ENCODE measurements at places on chromosomes 4 and X. TPM values are rescaled to one million over a fixed set of nuclear protein-coding genes. Genes with fewer than 3 reads are reported as not detected.

GRCh38 chr4:150297861-150298474, 219.7 kb downstream of the DCLK2 start:
- peak; percentile 70 for DNase-seq
- no peak overlapping the region for H3K4me3 ChIP-seq
- H3K27ac ChIP-seq, result no peak overlapping the region
- no peaks in the 10 kb centered on the region for H3K4me1 ChIP-seq

GRCh38 chr4:54226404-54227255, 2.5 kb upstream of the PDGFRA start:
- H3K4me3 ChIP-seq, result peak overlapping the region; percentile 84
- no peak overlapping the region for H3K27ac ChIP-seq
- peak; percentile 85 for DNase-seq
- H3K36me3 ChIP-seq, result no peaks in the 10 kb centered on the region
- peaks cover 100% of the 10 kb centered on the region for H3K27me3 ChIP-seq
- peaks cover 12% of the 10 kb centered on the region for H3K4me1 ChIP-seq

DNA sequence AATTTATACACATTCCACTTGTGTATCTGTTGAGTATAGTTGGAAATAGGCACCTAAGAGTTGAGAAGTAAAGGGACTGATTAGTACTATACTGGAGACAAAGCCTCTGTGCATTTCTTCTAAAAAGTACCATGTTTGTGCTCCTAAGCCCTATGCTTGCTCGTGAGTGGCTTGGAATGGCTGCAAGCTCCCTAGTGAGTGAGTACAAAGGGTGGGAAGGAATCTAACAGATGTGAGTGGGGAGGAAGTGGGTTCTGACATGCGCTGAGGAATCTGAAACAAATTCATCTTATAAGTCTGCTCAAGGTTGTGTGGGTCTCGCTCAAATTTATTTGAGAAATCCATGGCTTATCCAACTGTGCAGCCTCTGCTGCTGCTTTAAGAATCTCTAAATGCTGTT, 13.3 kb downstream of the SPCS3 start:
- no peak for DNase-seq
- H3K27ac ChIP-seq, result no peak overlapping the region
- no peaks in the 10 kb centered on the region for H3K4me1 ChIP-seq
- no peaks in the 10 kb centered on the region for H3K27me3 ChIP-seq
- H3K4me3 ChIP-seq, result no peak overlapping the region

DNA sequence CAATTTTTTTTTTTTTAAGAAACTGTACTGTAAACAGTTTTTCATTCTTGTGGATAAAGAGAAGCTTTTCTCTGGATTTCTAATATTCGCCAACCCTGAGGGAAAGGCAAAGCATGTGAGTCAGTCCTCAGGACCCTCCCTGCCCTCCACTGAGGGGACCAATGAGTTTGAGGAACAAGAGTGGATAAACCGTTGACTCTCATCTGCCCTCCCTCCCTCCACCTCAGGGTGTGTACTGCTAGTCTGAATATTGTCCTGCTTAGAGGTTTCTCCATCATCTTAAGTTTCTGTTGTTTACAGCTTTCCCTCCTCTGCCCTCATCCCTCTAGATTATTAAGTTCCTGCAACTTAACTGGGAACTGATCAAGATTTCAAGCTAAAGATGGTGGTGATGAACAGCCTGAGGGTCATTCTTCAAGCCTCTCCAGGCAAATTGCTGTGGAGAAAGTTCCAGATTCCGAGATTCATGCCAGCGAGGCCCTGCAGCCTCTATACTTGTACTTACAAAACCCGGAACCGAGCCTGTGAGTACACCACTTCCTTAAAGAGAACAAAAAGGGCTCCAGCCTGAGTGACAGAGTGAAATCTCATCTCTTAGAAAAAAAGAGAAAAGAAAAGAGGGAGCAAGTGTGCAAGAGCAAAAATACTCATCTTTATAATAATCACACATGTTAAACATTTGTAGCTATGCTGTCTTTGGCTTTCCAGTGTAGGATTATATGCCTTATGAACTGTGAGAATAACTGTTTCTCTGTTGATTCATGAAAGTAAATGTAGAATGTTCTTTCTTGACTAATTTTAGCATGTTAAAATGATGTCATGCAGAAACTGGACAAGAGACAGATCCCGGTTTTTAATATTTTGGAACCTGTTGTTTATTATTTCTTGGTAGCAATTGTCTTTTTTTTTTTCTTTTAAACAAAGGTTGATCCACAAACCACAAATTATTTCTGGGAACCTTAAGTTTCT, 11.9 kb downstream of the CA5B start:
- peaks cover 13% of the 10 kb centered on the region for H3K36me3 ChIP-seq
- H3K4me3 ChIP-seq, result no peak overlapping the region
- no peaks in the 10 kb centered on the region for H3K4me1 ChIP-seq

DNA sequence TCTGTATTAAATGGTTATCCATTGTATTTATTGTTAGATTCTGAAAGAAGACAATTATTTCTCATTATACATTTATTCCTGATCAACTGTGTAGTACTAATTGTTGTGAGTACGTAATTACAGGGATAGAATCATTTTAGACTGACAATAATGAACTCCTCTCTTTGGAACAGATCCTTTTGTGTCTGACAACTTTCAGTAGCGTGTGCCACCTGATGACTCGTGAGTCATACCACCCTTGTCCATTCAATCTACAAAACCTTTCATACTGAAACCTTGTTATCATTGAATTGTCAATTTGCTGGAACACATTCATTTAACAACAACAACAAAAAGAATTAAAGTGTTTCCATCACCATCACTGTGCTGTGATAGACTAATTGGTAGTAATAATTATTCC, 602.7 kb upstream of the PCDH7 start:
- no peak for DNase-seq
- H3K4me1 ChIP-seq, result no peaks in the 10 kb centered on the region
- H3K4me3 ChIP-seq, result no peak overlapping the region
- no peaks in the 10 kb centered on the region for H3K36me3 ChIP-seq
- H3K27ac ChIP-seq, result no peak overlapping the region

GRCh38 chr4:146063143-146063542, 112.4 kb upstream of the LSM6 start:
- no peaks in the 10 kb centered on the region for H3K27me3 ChIP-seq
- no peaks in the 10 kb centered on the region for H3K36me3 ChIP-seq
- H3K27ac ChIP-seq, result no peak overlapping the region

DNA sequence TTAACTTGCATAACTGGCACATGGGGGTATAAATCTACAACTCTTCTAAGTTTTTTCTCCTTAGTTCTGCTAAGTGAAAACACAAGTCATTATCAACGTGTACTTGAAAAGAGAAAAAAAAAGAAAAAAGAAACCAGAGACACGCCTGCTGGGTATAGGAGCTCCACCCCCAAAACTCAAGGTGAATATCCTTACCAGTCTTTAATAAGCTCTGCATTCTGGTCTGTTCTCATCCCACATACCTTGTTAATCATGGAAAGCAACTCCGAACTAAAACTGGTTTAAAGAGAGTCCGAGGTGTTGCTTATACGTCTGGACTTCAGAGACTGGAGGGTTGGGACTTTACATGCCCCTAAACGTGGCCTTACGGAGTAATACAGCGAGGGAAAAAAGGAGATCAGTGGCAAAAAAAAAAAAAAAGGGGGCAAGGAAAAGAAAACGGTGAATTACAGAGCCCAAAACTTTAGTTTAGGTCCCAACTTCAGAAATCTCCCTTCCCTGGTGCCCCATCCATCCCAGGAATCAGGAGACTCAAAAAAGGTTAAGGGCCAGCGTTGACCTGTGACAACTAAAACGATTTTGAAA, 1.0 kb downstream of the PGRMC2 start:
- H3K36me3 ChIP-seq, result peaks cover 27% of the 10 kb centered on the region
- H3K4me3 ChIP-seq, result peak overlapping the region; percentile 96
- H3K27ac ChIP-seq, result peak overlapping the region; percentile 97
- H3K4me1 ChIP-seq, result peaks cover 3% of the 10 kb centered on the region
- DNase-seq, result no peak
- no peaks in the 10 kb centered on the region for H3K27me3 ChIP-seq

HTRA3 gene
- total RNA-seq, result 4.4 TPM

- no peaks in the 10 kb centered on the region for H3K27me3 ChIP-seq
- no peak overlapping the region for H3K4me3 ChIP-seq
- H3K4me1 ChIP-seq, result no peaks in the 10 kb centered on the region
- DNase-seq, result no peak
Observed at GRCh38 chr4:80655662-80656061, 320.1 kb downstream of the CFAP299 start.

GRCh38 chr4:48064349-48064748, 47.8 kb downstream of the NIPAL1 start:
- no peak overlapping the region for H3K27ac ChIP-seq
- H3K27me3 ChIP-seq, result no peaks in the 10 kb centered on the region
- H3K4me3 ChIP-seq, result no peak overlapping the region
- DNase-seq, result no peak
- no peaks in the 10 kb centered on the region for H3K4me1 ChIP-seq
- H3K36me3 ChIP-seq, result no peaks in the 10 kb centered on the region

GRCh38 chr4:159052315-159052714, 50.6 kb upstream of the RAPGEF2 start:
- no peak overlapping the region for H3K4me3 ChIP-seq
- no peak for DNase-seq
- H3K36me3 ChIP-seq, result no peaks in the 10 kb centered on the region
- H3K27ac ChIP-seq, result no peak overlapping the region

IL9R gene
- not detected for total RNA-seq

- no peaks in the 10 kb centered on the region for H3K4me1 ChIP-seq
- H3K4me3 ChIP-seq, result no peak overlapping the region
- H3K27me3 ChIP-seq, result no peaks in the 10 kb centered on the region
- H3K27ac ChIP-seq, result no peak overlapping the region
- DNase-seq, result no peak
Observed at GRCh38 chrX:68403522-68403921, 29.8 kb downstream of the OPHN1 start.

GRCh38 chrX:103941201-103941975, 21.0 kb upstream of the TMSB15B start:
- H3K27ac ChIP-seq, result no peak overlapping the region
- H3K4me3 ChIP-seq, result no peak overlapping the region
- no peaks in the 10 kb centered on the region for H3K36me3 ChIP-seq
- no peak for DNase-seq
- H3K4me1 ChIP-seq, result no peaks in the 10 kb centered on the region

- no peaks in the 10 kb centered on the region for H3K36me3 ChIP-seq
- no peak overlapping the region for H3K4me3 ChIP-seq
- no peak overlapping the region for H3K27ac ChIP-seq
- H3K4me1 ChIP-seq, result peaks cover 4% of the 10 kb centered on the region
- no peaks in the 10 kb centered on the region for H3K27me3 ChIP-seq
- no peak for DNase-seq
Observed at GRCh38 chr4:156326246-156326645, 372.6 kb upstream of the CTSO start.

GRCh38 chr4:175614890-175615289, 197.2 kb downstream of the GPM6A start:
- no peaks in the 10 kb centered on the region for H3K4me1 ChIP-seq
- no peaks in the 10 kb centered on the region for H3K36me3 ChIP-seq
- H3K27ac ChIP-seq, result no peak overlapping the region
- H3K27me3 ChIP-seq, result no peaks in the 10 kb centered on the region
- no peak for DNase-seq
- H3K4me3 ChIP-seq, result no peak overlapping the region

DNA sequence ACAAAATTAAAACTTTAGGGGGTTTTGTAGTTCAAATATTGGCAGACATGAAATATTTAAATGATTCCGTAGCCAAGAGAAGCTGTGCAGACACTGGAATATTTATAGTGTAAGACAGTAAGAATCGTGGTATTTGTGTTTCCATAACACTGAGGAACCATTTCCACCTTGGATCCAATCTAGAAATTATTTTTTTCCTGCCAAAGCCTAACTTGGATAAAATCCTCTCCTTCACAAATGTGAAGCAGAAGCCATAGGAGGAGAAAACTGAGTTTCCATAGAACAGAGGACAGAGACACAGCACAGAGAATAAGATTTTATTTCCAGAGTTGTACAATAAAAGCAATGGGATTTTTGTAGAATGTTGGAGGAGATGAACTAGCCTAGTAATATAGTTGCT, 19.9 kb upstream of the SRPX start:
- no peak for DNase-seq
- no peak overlapping the region for H3K4me3 ChIP-seq
- H3K36me3 ChIP-seq, result no peaks in the 10 kb centered on the region
- no peaks in the 10 kb centered on the region for H3K27me3 ChIP-seq
- H3K4me1 ChIP-seq, result no peaks in the 10 kb centered on the region

GIMD1 gene
- not detected for total RNA-seq

GRCh38 chr4:81600520-81601357, 129.0 kb upstream of the RASGEF1B start:
- H3K36me3 ChIP-seq, result no peaks in the 10 kb centered on the region
- H3K4me1 ChIP-seq, result peaks cover 8% of the 10 kb centered on the region
- H3K4me3 ChIP-seq, result no peak overlapping the region
- no peak for DNase-seq

DNA sequence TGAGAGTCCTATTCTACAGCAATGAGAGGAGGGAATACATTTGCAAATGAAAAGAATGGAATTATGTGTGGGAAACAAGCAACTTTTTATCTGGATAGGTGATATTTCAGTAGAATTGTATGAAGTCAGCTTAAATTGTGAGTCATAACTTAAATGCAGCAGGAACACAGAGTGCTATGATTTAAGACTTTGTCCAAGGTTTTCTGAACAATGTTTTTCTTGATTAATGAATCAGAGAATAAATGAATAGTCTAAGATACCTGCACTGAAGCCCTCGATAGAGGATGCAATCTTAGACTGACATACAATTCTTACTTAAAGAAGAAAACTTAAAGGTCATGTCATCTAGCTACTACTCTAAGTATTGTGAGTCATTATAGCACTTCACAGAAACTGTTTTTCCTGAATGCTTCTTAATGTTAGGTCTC, 8.0 kb downstream of the ARHGEF38 start:
- H3K4me1 ChIP-seq, result peaks cover 6% of the 10 kb centered on the region
- H3K27me3 ChIP-seq, result peaks cover 23% of the 10 kb centered on the region
- H3K36me3 ChIP-seq, result no peaks in the 10 kb centered on the region
- no peak overlapping the region for H3K27ac ChIP-seq

- DNase-seq, result no peak
- H3K4me3 ChIP-seq, result no peak overlapping the region
- no peaks in the 10 kb centered on the region for H3K27me3 ChIP-seq
- H3K27ac ChIP-seq, result no peak overlapping the region
Observed at GRCh38 chr4:106255195-106255594, 60.8 kb downstream of the TBCK start.

GRCh38 chr4:101885574-101885973, 95.0 kb downstream of the BANK1 start:
- DNase-seq, result no peak
- no peaks in the 10 kb centered on the region for H3K27me3 ChIP-seq
- H3K36me3 ChIP-seq, result no peaks in the 10 kb centered on the region
- no peak overlapping the region for H3K4me3 ChIP-seq
- H3K27ac ChIP-seq, result no peak overlapping the region
- no peaks in the 10 kb centered on the region for H3K4me1 ChIP-seq

GRCh38 chr4:66182636-66183035, 512.3 kb upstream of the EPHA5 start:
- no peaks in the 10 kb centered on the region for H3K4me1 ChIP-seq
- no peak for DNase-seq
- no peaks in the 10 kb centered on the region for H3K36me3 ChIP-seq

DNA sequence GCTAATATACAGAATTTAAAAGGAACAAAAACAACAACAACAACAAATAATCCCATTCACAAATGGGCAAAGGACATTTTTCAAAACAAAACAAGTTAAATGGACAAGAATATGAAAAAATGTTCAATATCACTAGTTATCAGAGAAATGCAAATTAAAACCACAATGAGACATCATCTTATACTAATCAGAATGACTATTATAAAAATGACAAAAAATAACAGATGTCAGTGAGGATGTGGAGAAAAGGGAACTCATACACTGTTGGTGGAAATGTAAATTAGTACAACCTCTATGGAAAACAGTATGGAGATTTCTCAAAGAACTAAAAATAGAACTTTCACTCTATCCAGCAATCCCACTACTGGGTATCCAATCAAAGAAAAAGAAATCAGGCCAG, 92.6 kb downstream of the KIT start:
- DNase-seq, result no peak
- no peaks in the 10 kb centered on the region for H3K27me3 ChIP-seq
- no peaks in the 10 kb centered on the region for H3K4me1 ChIP-seq
- H3K36me3 ChIP-seq, result peaks cover 24% of the 10 kb centered on the region
- H3K27ac ChIP-seq, result no peak overlapping the region
- no peak overlapping the region for H3K4me3 ChIP-seq
